K562 (cell line): ENCODE measurements at places on chromosomes 1 and 21.
A peak's percentile ranks its signal among the peaks of the same experiment; 100 is the strongest.

- DNase-seq, result no peak
Measured at GRCh38 chr1:203555511-203556046, 61.6 kb downstream of the OPTC start.

- DNase-seq, result no peak
Measured at GRCh38 chr1:182279302-182279701, 112.3 kb downstream of the GLUL start.

GRCh38 chr1:234891427-234891826 lies 237.2 kb downstream of the TOMM20 start:
- DNase-seq, result no peak

DNA sequence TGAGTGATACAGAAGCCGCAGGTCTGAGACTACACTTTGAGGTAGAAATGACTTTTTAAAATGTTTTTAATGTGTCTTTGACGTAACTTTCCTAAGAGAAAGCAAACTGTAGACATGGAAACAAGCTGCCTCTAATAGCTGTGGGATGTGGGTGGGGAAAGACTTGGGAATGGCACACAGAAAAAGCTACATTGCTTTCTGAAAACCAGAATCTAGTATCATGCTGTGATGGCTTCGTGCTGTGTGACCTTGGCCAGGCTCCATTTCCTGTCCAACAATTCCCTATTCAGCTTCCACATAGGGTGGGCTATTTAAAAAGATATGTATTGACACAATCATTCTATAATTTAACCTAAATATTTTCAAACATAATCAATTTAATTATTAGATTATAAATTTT lies 909.1 kb downstream of the NCAM2 start:
- DNase-seq, result no peak

DNA sequence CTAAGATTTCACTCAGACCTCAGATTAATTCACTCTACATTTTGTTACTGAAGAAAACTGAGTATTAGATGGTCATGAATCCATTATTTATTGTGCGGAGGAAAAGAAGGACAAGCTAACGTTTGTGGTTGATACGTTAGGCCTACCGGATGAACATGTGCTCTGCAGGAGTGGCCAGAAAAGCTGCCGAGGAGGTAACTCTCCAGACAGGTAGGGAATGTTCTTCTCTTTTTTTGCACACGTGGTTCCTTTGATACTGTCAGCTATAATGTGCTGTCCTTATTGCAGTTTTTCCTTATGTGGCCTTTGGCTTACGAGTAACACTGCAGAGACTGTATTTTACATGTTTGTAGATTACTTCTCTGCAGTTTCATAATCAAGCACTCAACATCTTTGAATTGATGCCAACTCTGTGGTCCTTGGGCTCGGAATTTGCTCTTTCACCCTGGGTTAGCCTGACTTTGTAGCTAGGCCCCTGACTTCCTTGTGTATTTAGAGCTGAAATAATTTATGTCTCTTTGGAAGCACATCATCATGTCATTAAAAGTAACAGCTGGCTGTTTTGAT lies 13.6 kb downstream of the MTR start:
- no peak for DNase-seq

- DNase-seq, result no peak
Measured at GRCh38 chr1:87176514-87176913, 152.2 kb upstream of the LMO4 start.

DNA sequence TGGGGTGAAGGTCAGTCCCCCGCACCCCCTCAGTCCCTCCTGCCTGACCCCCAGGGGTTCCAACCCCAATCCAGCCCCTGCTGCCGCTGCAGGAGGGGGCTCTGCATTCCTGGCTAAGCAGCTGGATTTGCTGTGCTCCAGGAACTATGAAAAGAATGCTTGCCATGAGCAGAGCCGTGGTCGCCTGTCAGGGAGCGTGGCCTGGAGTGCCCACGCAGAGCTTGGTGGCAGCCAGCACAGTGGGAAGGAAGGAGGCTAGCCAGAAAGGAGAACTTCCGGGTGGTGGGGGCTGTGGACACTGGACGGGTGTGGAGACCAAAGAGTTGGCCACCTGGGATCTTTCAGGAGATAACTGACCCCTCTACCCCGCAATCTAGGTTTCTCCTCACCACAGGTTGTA lies 5.6 kb downstream of the COL8A2 start:
- no peak for DNase-seq

- DNase-seq, result no peak
Measured at GRCh38 chr1:219732814-219733491, 120.0 kb upstream of the ZC3H11B start.

GRCh38 chr1:186033847-186034271 lies 299.7 kb downstream of the HMCN1 start:
- no peak for DNase-seq

DNA sequence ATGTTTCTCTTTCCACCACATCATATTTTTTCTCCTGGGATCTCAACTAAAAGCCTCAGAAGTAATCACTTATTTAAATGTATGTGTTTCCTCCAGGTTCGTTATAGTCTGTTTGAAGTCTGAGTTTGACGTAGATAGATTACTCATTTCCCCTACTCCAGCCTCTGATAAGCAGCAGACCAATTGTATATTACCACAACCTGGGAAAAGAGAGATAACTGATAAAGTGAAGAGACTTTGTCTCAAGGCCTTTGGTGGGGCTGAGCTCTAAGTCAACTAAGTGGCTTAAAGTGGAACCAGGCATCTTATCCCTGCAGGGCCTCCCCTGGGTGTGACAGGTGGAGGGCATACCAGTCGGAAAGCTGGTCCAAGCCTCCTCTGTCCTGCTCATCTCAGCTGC lies 34.9 kb upstream of the CACNA1E start:
- DNase-seq, result peak; percentile 17

GRCh38 chr1:18882486-18882885 lies 19.9 kb downstream of the ALDH4A1 start:
- DNase-seq, result no peak

GRCh38 chr1:69172003-69173000 lies 395.4 kb upstream of the LRRC7 start:
- DNase-seq, result no peak

DNA sequence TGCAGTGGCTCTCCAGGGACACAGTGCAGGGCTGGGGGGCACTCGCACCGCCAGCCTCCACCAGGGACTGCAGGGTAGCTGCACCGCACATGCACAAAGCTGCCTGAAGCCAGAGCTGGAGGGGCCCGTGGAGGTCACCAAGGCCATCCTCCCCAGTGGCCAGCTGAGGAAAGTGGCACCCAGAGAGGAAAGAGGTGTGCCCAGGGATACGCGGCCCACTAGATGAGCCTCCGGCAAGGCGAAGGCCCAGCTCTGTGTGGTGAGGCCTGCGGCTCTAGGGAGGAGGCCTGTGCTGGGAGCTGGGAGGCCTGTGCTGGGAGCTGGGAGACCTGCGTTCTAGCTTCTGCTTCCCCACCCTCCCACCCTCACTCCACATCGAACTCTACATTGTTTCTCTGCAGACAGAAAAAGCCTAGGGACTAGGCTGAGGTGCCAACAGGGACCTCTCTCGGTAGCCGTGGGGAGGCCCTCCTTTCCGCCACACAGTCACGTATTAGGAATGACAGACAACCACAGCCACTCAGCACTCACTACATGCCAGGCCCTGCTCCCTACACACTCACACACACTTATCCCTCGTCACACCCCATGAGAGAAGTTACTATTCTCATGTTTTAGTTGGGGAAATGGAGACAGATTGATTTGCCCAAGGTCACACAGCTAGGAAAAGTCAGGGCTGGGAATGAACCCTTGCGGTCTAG lies 921 bp upstream of the ASCL5 start:
- no peak for DNase-seq

GRCh38 chr1:175402336-175402735 lies 209.8 kb upstream of the KIAA0040 start:
- DNase-seq, result no peak

DNA sequence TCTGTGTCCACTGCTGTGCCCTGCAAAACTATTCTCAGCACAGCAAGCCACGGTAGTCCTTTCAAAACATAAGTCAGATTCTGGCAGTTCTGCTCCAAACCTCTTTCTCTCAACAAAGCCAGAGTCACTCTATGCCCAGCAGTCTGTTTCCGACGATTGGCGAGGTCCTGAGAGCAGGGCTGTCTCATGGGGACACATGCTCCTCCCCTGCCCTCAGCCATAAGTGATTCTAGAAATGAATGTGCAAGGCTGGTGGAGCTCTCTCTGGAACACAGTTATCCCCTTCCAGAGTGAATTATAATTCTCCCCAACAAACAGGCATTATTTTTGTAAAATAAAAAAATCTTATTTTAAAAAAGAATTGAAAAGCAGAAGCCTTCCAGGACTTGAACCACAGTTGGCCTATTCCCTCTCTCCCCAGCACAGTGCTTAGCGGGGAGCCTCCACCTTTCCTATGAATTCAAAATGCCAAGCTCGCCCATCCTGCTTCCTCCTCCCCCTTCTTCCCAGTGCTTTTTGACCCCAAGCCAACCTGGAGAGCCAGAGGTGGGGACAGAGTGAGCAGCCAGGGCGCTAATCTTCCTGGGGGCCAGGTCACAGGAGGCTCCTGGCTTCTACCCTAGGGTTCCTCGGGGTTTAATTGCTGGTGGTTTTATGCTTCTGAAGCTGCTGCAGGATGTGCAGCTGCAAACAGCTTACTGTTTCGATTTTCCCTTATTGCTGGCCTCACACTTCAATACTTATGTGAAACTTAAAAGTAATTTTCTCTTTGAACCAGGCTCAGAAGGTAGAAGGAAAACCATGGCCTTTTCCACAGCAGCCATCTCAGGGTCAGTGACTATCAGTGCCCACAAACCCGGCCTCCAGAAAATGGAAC lies 41.1 kb downstream of the KCNJ6 start:
- no peak for DNase-seq

GRCh38 chr1:85577419-85578320 lies 2.9 kb upstream of the CCN1 start:
- no peak for DNase-seq

- no peak for DNase-seq
Measured at GRCh38 chr1:115867216-115867615, 26.3 kb upstream of the NHLH2 start.

GRCh38 chr1:115922801-115923200 lies 53.5 kb upstream of the SLC22A15 start:
- no peak for DNase-seq

DNA sequence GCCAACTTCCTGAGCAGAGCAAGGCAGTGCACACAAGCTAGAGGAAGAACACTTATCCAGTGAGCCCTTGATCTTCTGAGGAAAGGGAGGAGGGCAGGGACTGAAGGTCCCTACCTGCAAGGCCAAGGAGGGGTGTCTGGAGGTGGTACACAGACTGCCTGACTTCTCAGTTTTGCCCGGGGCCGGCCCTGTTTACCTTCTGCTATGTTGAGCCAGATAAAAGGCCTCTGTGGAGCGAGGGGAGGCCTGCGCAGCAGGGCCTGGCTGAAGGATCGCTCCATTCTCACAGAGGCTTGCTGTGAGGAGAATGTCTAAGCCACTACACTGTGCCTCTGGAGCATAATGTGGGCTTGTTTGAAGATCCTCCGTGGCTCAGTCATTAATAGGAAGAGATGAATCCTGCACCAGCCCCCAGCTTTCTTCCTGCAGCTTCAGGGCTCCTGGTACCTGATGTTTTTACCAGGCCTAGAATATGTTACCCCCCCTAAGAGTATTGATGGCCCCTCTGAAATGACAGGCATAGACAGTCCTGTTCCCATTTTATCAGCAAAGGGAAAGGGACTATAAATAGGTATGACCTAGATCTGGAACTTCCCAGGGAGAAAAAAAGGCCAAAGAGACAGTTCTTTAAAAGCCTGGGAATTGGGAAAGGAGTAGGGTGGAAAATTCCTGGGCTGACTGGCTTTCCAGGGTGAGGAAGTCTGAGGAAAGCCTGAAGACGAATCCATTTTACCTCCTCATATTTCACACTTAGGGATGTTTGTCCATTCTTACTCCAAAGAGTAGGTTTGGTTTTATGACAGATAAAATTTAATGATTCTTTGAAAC lies 4.7 kb downstream of the POGK start:
- DNase-seq, result no peak

DNA sequence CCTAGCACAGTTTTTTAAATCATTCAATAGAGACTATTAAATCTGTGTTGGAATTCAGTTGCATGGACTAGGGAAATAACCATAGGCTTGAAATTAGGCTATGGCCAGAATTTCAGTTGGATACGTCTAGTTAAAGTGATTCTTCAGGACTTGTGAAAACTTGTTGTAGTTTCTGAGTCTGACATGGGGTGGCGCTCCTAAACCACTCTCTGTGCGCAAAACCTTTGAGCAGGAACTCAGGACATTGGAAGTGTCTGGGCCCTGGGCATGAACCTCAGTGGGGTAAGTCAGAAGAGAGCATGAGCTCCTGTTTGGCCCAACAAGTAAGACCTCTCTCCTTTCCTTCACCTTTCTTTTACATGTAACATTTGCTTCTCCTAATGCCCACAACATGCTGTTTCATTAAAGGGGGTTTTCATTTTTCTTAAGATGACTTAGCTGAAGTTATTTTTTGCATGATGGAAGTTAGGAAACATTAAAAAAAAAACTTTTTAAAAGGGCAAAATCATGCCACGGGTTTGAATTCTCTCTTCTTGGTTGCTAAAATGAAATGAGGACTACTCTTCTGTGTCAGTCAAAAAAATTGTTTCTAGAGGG lies 17.1 kb upstream of the CCDC190 start:
- peak; percentile 41 for DNase-seq

GRCh38 chr21:36719614-36720013 lies 20.7 kb downstream of the SIM2 start:
- no peak for DNase-seq

DNA sequence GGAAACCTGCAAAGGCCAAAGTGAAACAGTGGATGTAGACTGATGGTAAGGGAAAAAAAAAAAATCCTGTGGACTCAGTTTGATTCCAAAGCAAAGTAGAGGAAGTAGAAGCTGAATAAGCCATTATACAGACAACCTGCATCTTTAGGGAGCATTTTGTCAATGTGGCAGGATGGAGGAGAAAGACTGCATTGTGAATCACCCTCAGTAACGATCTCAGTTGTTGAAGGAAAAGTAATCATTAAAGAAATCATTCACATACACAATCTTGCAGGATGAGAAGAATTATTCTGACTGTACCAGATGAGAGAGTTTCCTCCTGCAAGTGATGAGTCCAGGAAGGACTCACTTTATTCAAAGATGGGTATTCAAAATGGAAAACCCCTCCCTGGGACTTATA lies 45.1 kb upstream of the TRIM67 start:
- no peak for DNase-seq

GRCh38 chr1:205693421-205693991 lies 13.2 kb upstream of the SLC45A3 start:
- DNase-seq, result no peak

GRCh38 chr21:46064870-46065214 lies 33.1 kb upstream of the COL6A2 start:
- DNase-seq, result no peak

- DNase-seq, result no peak
Measured at GRCh38 chr1:115596080-115596780, 45.5 kb upstream of the VANGL1 start.

DNA sequence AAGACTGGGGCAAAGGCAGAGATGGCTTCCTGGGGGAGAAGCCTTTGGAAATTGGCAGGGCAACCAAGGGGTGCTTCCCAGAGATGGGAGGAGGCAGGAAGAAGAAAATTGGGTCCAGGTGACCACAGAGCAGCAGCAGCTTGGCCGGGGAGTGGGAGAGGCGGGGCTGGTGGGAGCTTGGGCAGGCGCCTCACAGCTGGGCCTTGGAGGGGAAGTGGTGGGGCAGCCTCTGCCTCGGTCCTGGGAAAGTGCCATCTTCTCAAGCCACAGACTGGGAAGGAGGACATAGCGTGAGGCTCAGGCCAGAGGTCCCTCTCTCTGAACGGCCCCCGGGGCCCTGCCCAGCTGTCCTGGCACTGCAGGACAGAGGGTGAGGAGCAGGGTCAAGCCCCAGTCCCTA lies 24.0 kb upstream of the WASF2 start:
- DNase-seq, result no peak

GRCh38 chr1:101924700-101925099 lies 72.0 kb downstream of the OLFM3 start:
- DNase-seq, result no peak

GRCh38 chr1:243179720-243180119 lies 75.4 kb downstream of the CEP170 start:
- no peak for DNase-seq
